HCEC 1CT (cell line): ENCODE measurements at places on chromosomes 1 and 21.

DNA sequence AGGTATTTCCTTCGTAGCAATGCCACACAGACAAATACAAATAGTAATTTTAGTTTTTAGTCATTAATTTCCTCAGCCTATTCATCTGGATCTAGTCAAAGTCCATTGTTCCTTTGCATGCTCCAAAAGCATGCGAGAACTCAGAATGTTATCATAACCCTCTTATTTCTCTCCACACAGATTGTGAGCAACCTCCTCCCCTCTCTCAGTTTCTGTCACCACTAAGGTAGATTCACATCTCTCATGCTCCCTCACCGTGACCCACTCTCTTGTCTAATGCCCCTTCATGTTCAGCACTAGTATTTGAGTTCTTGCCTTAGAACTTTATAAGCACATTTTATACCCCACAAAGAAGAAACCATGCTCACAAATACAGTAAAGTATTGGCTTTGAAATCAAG, 582.4 kb downstream of the PLA2G4A start:
- DNase-seq: no peak

DNA sequence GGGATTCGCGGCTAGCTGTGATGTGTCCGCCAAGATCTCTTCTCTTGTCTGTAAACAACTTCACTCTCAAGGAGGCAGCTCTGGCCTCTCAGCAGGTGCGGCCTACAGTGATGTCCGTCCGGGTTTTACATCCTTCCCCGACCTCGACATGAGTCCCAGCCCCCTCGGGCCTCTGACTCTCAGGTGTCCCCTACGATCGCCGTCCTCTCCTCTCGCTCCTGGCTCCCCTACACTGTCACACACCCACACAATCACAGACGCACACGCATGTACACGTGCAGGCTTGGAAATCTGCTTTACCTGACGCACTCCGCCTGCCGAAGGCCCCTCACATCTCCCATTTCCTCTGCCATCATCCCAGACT, 797 bp upstream of the RSPH1 start:
- DNase-seq: no peak

DNA sequence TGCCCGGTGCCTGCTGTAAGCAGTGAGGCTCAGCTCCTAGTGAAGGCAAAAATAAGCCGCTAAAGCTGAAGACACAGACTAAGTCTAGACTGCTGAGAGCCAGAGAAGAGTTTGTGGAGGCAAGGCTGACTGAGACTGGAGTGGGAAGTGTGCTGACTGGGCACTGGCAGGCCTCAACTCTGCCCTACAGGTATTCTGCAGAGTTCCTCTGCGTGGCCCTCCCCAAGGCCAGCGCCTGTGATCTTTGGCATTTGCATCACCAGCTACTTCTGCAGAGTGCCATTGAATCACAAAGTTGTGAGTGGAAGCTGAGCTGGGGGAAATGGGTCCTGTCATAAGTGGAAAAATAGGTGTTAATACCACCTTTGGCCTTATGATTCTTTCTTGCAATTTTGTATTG, 905.7 kb downstream of the PLA2G4A start:
- DNase-seq: no peak

- peak; percentile 43 for DNase-seq
Observed at GRCh38 chr1:163820766-163821165, 499.0 kb downstream of the NUF2 start.

- no peak for DNase-seq
Observed at GRCh38 chr1:1169429-1170214, 4.1 kb upstream of the TTLL10 start.

DNA sequence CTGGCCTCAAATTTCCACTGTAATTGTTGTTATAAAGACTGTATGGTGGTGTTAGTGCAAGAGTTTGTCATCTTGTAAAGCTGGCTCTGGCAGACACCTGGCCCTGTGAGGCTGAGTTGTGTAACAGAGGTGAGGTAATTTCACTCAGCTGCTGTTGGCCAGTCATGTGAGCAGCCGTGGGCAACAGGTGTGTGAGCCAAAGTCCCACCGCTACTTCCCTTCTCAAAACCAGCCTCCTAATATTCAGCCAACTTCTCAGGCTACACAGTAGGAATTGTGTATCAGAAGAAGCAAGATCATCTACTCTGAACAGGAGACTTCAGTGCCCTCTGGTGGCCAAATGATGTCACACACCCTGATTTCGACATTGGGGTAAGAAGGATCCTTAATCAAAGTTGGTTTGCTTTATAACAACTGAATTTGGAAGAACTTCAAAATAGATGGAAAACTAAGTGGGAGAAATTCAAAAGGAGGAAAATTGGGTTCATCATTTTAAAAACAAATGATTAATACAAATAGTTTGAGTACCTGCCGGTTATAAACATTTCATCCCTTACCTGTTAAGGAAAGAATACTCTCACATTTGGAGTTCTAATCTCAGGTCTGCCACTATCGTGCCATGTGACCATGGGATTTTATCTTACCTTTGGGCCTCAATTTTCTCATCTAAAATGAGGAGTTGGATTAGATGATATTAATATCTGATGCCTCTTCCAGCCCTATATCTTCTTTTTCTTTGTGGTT, 2.6 kb upstream of the CREG1 start:
- DNase-seq: peak; percentile 52

GRCh38 chr1:23403038-23403336, 21.6 kb downstream of the TCEA3 start:
- peak; percentile 74 for DNase-seq

- DNase-seq: no peak
Observed at GRCh38 chr1:181405584-181405983, 77.7 kb upstream of the CACNA1E start.

DNA sequence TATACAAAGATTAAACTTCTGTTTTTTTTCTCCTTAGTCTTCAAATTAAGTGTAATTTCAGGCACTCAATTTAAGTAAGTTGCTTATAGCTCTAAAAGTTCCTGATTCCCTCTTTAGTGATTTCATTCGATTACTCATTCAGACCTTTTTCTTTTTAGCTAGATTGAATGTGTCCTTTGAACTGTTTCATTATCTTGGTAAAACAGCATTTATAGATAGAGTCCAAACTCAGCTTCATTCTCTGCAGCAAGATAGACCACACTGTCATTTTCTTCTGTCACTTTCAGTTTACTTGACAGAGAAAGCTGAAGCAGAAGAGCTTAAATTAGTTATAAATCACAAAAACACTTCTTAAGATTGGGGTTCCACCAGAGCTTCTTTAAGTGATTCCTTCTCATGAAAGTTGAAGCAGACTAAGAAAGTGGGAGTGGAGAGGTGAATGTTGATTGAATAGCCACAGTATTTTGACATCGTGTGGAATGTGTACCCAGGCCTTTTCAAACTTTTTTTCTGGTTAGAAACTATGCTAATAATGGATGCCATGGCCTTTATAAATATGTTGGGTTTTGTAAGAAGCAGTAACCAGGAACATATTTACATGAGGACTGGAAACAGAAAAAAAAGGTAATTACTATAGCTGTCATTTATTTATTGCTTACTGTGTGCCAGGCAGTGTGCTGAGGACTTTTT, 52.2 kb downstream of the ZBTB40 start:
- DNase-seq: peak; percentile 13

GRCh38 chr1:32342704-32343103, 6.7 kb upstream of the MARCKSL1 start:
- no peak for DNase-seq

DNA sequence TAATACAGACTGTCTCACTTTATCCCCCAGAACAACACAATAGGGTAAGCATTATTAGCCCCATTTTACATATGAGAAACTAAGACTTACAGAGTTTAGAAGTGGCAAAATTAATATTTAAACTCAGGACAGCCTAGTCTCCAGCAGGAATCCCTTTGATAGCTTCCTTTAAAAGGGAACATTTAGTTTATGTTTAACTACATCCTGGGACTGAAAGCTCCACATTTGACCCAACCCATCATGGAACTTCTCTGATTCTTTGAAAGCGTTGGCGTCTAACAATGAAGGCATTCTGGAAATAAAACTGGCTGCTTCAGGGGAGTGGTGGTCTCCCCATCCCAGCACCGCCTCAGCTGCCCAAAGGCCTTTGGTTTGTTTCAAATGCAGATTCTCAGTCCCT, 250.6 kb upstream of the NFIA start:
- DNase-seq: no peak

GRCh38 chr1:107309962-107310361, 169.1 kb downstream of the NTNG1 start:
- no peak for DNase-seq

DNA sequence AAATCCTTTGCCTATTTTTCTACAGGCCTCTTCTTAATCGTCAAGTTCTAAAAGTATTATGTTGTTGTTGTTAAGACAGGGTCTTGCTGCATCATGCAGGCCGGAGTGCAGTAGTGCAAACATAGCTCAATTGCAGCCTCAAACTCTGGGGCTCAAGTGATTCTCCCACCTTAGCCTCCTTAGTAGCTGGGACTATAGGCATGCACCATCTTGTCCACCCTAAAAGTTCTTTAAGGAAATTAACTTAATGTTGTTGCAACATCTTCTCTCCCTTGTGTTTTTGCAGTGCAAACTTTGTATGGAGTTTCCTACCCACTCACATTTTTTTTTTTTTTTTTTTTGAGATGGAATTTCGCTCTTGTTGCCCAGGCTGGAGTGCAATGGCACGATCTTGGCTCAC, 4.1 kb upstream of the VHLL start:
- DNase-seq: no peak

GRCh38 chr1:113768916-113769600, 9.8 kb upstream of the PHTF1 start:
- DNase-seq: no peak
